ENCODE measurements at places on chromosomes 6 and 20.

- no peak for DNase-seq
- no peaks in the 10 kb centered on the region for H3K27me3 ChIP-seq
- H3K36me3 ChIP-seq, result no peaks in the 10 kb centered on the region
- H3K4me3 ChIP-seq, result no peak overlapping the region
- H3K27ac ChIP-seq, result no peak overlapping the region
- H3K4me1 ChIP-seq, result no peaks in the 10 kb centered on the region
Observed at GRCh38 chr6:24052590-24052961, 73.4 kb upstream of the NRSN1 start.

DNA sequence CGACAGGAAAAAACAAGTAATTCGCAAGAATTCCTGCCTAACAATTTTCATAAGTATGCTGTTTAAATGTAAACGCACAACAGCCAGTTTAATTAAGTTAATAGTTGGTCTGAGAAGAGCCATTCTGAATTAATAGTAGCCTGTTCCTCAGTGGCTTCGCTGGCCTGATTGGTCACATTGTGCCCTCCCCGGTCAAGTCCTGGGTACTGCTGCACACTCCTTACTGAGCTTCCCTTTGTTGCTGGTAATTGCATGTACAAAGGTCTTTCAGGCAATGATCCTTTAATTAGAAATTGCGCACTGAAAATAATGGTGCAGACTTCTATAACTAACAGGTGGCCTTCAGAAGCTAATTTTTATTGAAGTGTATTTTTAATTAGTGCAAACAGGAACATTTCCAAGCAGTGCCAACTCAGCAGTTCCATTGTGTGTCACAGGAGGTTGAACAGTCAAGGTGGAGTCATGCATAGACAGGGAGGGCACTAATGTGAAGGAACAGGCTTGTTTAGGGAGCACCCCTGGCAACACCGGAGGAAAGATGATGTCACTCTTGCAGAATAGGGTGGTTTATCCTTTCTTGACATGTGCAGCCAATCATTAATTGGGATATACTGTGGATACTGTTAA lies 92.6 kb upstream of the SLC22A23 start:
- no peak for DNase-seq
- no peak overlapping the region for H3K4me3 ChIP-seq
- H3K27ac ChIP-seq, result no peak overlapping the region
- no peaks in the 10 kb centered on the region for H3K4me1 ChIP-seq
- H3K27me3 ChIP-seq, result no peaks in the 10 kb centered on the region

- H3K27me3 ChIP-seq, result peaks cover 15% of the 10 kb centered on the region
- no peak overlapping the region for H3K27ac ChIP-seq
- no peak for DNase-seq
- no peaks in the 10 kb centered on the region for H3K4me1 ChIP-seq
- H3K4me3 ChIP-seq, result no peak overlapping the region
- H3K36me3 ChIP-seq, result no peaks in the 10 kb centered on the region
Observed at GRCh38 chr20:63351811-63352591, 9.1 kb downstream of the CHRNA4 start.

DNA sequence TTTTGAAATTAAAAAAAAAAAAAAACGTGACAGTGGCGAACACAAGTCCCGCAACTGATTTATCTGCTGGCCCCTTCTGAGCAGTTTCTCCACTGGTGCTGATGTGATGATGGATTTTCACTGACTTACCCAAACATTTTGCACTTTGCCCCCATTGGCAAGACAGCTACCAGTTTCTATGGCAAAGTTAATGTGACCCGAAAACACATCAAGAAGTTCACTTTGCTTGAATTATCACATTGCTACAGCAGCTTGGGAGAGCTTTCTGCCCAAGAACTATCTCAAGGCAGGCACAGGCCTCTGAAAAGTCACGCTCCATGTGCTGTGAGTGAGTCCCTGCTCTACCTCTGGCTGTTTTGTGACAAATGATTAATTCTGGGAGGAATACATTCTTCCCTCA lies 127.9 kb upstream of the EDN1 start:
- H3K27me3 ChIP-seq, result no peaks in the 10 kb centered on the region
- H3K36me3 ChIP-seq, result peaks cover 21% of the 10 kb centered on the region
- no peak overlapping the region for H3K4me3 ChIP-seq
- H3K4me1 ChIP-seq, result peaks cover 17% of the 10 kb centered on the region
- H3K27ac ChIP-seq, result no peak overlapping the region

DNA sequence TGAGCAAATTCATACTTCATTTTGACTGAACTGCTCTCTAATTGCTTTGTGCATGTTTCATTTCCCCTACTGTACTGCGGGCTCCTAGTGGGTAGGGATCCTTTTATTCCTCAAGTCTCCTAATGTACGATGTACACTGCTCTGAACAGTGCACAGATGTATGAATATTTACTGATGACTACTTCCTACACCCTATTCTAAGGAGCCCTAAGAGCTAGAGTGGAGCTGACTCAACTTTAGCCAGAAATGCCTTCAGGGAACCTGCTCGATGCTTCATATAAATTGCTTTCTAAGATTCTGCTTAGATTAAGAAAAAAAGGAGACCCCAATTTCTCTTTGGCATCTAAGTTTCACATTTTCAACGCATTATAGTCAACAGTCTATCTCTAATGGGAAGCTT lies 47.6 kb upstream of the SPDEF start:
- no peak overlapping the region for H3K27ac ChIP-seq
- no peak for DNase-seq
- H3K4me1 ChIP-seq, result peaks cover 25% of the 10 kb centered on the region
- peaks cover 24% of the 10 kb centered on the region for H3K36me3 ChIP-seq
- H3K27me3 ChIP-seq, result no peaks in the 10 kb centered on the region

- no peaks in the 10 kb centered on the region for H3K36me3 ChIP-seq
- no peaks in the 10 kb centered on the region for H3K27me3 ChIP-seq
- DNase-seq, result no peak
- H3K4me1 ChIP-seq, result peaks cover 6% of the 10 kb centered on the region
- H3K4me3 ChIP-seq, result no peak overlapping the region
Observed at GRCh38 chr6:13445005-13445743, 42.2 kb downstream of the GFOD1 start.

- H3K4me1 ChIP-seq, result peaks cover 45% of the 10 kb centered on the region
- no peaks in the 10 kb centered on the region for H3K36me3 ChIP-seq
- H3K4me3 ChIP-seq, result no peak overlapping the region
- H3K27ac ChIP-seq, result no peak overlapping the region
Observed at GRCh38 chr20:57711826-57712225, 2.0 kb upstream of the PMEPA1 start.

DNA sequence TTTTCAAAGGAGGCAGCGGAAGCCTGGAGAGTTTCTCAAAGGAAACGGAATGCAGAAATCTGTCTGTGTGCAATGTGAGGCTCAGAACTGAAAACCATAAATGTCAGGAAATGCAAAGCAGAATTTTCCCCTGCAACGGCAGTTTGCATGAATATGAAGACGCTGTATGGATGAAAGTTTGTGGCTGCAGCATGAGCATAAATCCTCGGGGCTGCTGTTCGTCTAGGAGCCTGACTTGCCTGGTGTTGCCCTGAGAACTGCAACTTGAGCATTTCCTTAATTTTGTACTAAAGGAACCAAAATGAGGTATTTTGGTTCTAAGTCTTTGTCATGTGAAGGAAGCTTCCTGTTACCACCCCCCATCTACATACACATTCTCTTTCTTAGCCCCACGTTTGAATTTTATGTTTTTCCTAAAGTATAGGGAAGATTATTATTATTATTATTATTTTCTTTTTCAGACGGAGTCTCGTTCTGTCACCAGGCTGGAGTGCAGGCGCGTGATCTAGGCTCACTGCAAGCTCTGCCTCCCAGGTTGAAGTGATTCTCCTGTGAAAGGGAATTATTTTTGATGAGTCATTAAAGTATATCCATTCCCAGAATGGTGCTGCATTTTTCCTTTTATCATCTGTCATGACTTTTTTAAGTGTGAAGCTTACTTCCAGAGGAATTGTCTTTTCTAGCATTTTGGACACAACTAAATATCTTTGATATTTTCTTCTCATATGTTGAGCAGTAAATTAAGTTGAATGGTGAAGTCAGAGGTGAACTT lies 33.1 kb downstream of the MTHFD1L start:
- H3K4me3 ChIP-seq, result no peak overlapping the region
- H3K4me1 ChIP-seq, result peaks cover 21% of the 10 kb centered on the region
- H3K27ac ChIP-seq, result peak overlapping the region; percentile 75
- no peaks in the 10 kb centered on the region for H3K27me3 ChIP-seq
- peaks cover 32% of the 10 kb centered on the region for H3K36me3 ChIP-seq

DNA sequence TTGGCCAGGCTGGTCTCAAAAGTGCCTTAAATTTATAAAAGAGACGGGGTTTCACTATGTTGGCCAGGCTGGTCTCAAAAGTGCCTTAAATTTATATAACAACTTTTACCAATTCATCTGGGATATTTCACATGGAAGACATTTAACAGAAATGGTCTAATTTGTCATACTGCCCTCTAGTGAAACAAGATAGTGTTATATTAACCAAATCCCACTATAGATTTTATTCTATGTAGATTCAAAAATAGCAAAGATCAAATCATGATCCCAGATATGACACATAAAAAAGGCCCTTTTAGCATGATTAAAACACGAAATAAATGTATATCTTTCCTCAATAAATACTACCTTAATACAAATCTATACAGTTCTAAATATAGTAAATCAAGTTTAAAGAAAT lies 102.8 kb upstream of the TFAP2D start:
- no peaks in the 10 kb centered on the region for H3K4me1 ChIP-seq
- H3K27ac ChIP-seq, result no peak overlapping the region
- H3K4me3 ChIP-seq, result no peak overlapping the region
- no peaks in the 10 kb centered on the region for H3K36me3 ChIP-seq

- no peak for DNase-seq
- no peak overlapping the region for H3K27ac ChIP-seq
- H3K27me3 ChIP-seq, result no peaks in the 10 kb centered on the region
- peaks cover 5% of the 10 kb centered on the region for H3K4me1 ChIP-seq
- H3K36me3 ChIP-seq, result no peaks in the 10 kb centered on the region
- H3K4me3 ChIP-seq, result no peak overlapping the region
Observed at GRCh38 chr6:34531580-34532201, 24.4 kb downstream of the SPDEF start.

DNA sequence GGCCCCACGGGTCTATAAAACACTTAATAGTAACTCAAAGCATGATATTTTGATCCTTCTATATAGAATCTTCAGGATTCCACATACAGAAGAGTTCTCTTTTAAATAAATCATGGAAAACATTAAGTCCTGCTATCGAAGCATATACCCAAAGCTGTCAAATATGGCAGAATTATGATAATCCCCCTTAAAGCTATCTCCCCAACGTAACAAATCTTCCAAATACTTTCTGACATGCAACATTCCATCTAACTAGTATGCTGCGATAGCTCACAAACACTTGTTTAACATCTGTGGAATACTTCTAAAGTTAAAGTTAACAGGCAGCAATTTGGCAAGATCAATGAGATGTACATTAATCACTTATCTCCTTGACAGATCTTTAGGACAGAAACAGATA lies 371.0 kb upstream of the RUNX2 start:
- no peaks in the 10 kb centered on the region for H3K27me3 ChIP-seq
- no peaks in the 10 kb centered on the region for H3K36me3 ChIP-seq
- H3K4me1 ChIP-seq, result no peaks in the 10 kb centered on the region
- DNase-seq, result no peak

GRCh38 chr20:19787366-19787765 lies 29.3 kb downstream of the RIN2 start:
- H3K27ac ChIP-seq, result no peak overlapping the region
- H3K36me3 ChIP-seq, result no peaks in the 10 kb centered on the region
- peaks cover 40% of the 10 kb centered on the region for H3K4me1 ChIP-seq
- H3K27me3 ChIP-seq, result no peaks in the 10 kb centered on the region
- no peak overlapping the region for H3K4me3 ChIP-seq

DNA sequence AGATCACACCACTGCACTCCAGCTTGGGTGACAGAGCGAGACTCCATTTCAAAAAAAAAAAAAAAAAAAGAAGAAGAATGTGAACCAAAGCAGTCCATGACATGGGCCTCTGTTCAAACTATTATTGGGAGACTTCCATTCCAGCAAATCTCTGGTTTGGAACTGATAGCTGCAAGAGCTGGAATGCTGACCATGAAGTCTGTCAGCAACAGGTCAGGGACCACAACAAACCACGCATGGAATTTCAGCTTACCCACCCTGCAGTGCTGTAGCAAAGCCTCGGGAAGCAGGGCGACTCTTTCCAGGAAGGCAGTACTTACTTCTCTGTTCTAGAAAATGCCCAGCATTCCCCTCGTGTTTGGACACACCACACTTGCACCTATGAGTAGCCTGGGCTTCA lies 34.1 kb upstream of the TBC1D7 start:
- H3K27me3 ChIP-seq, result no peaks in the 10 kb centered on the region
- DNase-seq, result peak; percentile 79
- H3K36me3 ChIP-seq, result no peaks in the 10 kb centered on the region
- H3K27ac ChIP-seq, result peak overlapping the region; percentile 58
- peaks cover 46% of the 10 kb centered on the region for H3K4me1 ChIP-seq
- H3K4me3 ChIP-seq, result no peak overlapping the region

DNA sequence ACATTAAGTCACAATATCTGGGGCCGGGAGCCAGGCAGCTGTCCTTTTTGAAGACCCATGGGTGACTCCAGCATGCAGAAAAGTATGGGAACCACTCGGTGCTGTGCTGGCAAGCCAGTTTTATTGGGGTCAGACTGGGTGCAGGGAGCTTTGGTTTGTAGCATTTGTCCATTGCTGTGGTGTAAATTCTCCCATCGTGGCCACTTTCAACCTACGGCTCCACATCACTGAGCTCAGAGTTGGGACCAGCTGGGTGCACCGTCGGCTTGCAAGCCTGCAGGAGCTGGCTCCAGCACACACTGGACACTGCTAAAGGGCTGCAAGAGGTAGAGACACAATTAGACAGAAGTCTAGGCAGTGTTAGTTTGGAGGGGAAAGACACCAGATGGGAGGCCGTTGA lies 66.9 kb downstream of the SYNJ2 start:
- H3K27me3 ChIP-seq, result no peaks in the 10 kb centered on the region
- no peak overlapping the region for H3K4me3 ChIP-seq
- H3K4me1 ChIP-seq, result peaks cover 17% of the 10 kb centered on the region
- no peak for DNase-seq
- H3K27ac ChIP-seq, result no peak overlapping the region

DNA sequence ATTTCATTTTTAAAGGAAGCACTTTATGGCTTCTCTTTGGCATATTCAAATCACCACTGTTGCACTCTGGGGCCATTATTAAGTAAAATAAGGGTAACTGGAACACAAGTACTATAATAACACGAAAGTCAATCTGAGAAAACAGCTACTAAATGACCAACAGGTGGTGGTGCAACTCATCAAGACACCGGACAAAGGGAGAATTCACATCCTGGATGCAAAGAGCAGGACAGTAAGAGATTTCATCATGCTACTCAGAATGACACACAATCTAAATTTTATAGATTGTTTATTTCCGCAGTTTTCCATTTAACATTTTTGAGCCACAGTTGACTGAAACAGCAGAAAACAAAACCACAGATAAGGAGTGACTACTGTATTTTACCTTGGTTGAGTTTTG lies 27.6 kb upstream of the LY86 start:
- H3K4me3 ChIP-seq, result no peak overlapping the region
- H3K36me3 ChIP-seq, result no peaks in the 10 kb centered on the region

GRCh38 chr6:71079677-71080076 lies 122.8 kb upstream of the B3GAT2 start:
- H3K36me3 ChIP-seq, result no peaks in the 10 kb centered on the region
- DNase-seq, result no peak
- no peak overlapping the region for H3K27ac ChIP-seq
- peaks cover 11% of the 10 kb centered on the region for H3K4me1 ChIP-seq
- H3K4me3 ChIP-seq, result no peak overlapping the region

GRCh38 chr6:63533026-63533425 lies 39.3 kb upstream of the LOC128125822 start:
- no peaks in the 10 kb centered on the region for H3K27me3 ChIP-seq
- DNase-seq, result no peak
- no peaks in the 10 kb centered on the region for H3K36me3 ChIP-seq
- H3K27ac ChIP-seq, result no peak overlapping the region

GRCh38 chr6:54074109-54074508 lies 37.1 kb upstream of the MLIP start:
- no peaks in the 10 kb centered on the region for H3K27me3 ChIP-seq
- H3K4me3 ChIP-seq, result no peak overlapping the region
